ENCODE measurements at places on chromosomes 13 and 19.

DNA sequence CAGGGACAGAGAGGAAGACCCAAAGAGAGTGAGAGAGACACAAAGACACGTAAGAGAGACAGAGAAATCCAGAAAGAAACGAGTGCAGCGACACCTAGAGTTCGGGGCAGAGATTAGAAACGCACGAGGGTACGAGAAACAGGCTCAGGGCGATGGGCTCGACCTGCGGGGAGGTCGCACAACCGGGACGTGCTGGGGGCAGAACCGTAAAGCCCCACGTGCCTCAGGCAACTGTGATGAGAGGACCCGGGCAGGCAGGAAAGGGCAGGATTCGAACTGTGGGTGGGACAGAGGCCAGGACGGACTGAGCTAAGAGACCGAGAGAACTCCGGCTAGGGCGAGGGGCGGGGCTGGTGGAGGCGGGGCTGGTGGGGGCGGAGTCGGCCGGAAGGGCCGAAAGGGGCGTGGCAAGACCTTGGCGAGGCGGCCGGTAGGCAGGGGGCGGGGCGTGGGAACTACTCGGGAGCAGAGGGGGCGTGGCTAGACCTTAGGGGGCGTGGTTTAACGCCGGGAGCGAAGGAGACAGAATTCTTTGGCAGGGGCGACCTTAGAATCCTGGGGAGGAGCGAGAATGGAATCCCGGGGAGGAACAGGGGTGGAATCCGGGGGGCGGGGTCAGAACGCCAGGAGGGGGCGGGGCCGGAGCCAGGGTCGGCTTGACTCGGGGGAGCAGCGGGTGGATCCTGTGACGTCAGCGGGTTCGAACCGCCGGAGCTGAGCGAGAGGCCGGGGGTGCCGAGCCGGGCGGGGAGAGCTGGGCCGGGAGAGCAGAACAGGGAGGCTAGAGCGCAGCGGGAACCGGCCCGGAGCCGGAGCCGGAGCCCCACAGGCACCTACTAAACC is at the start of gene NECTIN2:
TSS of gene NECTIN2 (plus strand) at position 686 of the 843 bp plus-strand sequence. CDS start 229 bp downstream, outside the sequence.
- DNase-seq, result peak; percentile 95

DNA sequence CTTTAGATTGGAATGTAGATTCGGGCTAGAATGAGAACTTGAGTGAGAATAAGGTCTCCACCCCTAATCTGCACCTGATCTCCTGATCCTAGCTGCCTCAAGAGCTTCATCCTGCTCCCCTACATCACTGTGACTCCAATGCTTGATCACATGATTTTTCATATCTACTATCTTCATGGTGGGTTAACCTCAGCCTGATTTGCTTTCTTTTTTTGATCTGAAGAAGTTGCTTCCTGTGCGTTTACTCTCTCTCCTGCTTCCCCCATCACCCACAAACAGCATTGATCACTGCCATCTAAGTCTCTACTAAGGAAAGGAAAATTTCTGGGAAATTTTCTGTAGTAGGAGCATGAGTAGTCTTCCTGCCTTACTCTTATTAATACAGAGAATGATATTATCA is 1542.1 kb upstream of the SLC10A2 start:
- no peak for DNase-seq

DNA sequence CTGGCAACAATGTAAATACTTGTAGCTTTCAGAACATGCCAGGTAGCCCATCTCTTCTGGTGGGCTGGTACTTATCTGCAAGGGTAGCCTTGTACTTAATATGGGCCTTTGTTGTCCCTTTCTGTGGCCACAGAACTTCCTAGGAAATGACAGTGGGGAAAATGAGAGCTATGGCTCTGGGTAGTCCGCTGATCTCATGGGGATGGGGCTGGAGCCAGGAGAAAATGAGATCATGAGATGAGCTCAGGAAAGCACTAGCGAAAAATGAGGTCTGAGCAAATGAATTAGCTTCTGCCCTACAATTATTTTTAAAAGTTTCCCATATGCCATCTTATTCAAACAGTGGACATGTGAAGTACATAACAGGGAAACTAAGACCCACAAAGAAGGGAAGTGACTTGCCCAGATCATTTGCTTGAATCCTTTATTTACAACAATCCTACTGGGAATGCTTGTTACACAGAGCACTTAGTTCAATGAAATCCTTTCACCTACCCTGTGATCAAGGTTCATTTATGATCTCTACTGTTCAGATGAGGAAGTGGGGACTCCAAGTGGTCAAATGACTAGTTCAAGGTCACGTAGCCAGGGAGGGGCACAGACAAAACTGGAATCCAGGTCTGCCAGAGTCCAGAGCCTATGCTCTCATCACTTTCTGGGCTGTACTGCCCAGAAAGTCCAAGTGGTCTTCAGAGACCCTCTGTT is 87.1 kb downstream of the PTPRS start:
- no peak for DNase-seq

- DNase-seq, result no peak
Observed at GRCh38 chr13:80666782-80667552, 326.0 kb upstream of the SPRY2 start.

- no peak for DNase-seq
Observed at GRCh38 chr13:27533155-27533643, 82.8 kb upstream of the MTIF3 start.

DNA sequence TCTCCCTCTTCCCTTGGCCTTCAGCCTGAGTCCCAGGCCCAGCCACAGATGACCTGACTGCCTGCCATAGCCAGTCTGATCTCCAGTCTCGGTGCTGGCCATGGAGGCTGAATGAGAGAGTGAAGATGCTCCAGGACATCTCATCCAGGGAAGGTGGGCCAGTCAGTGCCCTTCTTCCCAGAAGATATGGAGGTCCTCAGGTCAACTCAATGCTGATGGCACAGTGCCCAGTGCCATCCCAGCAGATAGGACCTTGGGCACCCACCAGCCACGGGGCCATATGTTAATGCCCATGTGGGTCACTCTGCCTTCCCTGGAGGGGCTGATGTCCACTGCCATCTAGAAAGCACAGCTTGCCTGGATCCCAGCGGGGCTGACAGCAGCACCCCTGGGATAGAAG is 7.2 kb downstream of the VSTM2B start:
- no peak for DNase-seq

GRCh38 chr19:45601115-45601514 is 897 bp downstream of the GPR4 start:
- no peak for DNase-seq

DNA sequence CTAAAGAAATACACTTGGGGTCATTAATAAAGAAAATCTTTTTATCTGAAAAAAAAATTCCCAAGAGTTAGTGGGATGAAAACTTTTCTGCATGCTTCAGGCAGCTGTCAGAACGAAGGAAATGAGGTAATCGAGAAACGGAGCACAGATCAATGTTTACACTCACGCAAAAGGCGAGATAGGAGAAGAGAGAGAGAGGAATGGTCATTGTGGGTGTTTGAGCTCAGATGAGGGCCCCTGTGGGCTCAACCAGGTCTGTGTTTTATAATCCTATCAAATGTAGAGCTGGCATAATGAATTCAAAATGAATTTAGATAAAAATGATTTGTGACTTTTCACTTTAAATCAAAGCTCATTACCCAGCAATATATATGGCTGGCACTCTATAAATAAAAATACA is 6.3 kb upstream of the RXFP2 start:
- no peak for DNase-seq

DNA sequence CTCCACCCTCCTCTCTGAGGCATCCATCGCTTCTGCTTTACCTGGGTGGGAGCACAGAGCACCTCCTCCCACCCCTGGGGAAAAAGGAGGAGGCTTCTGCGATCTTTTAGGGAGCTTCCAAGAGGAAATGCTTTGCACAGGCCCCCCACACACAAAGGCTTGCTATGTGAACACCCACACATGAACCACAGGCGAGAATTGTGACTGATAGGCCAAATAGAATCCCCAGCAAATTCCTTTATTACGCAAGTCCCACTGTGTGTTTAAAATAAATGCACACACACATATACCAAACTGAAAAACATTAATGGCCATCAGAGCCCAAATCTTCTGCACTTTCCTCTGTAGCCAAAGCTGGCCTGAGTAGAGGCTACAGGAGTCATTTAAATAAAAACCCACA is 50.6 kb downstream of the HSPH1 start:
- DNase-seq, result no peak

GRCh38 chr13:24875566-24875965 is 111.6 kb downstream of the RNF17 start:
- DNase-seq, result no peak

- DNase-seq, result no peak
Observed at GRCh38 chr13:37381502-37381901, 217.1 kb downstream of the POSTN start.

GRCh38 chr19:33287927-33288326 is 14.4 kb downstream of the CEBPA start:
- DNase-seq, result no peak

GRCh38 chr13:109666656-109667055 is 119.7 kb downstream of the IRS2 start:
- DNase-seq, result no peak

GRCh38 chr19:50723735-50724521 is 764 bp downstream of the CLEC11A start:
- DNase-seq, result no peak

DNA sequence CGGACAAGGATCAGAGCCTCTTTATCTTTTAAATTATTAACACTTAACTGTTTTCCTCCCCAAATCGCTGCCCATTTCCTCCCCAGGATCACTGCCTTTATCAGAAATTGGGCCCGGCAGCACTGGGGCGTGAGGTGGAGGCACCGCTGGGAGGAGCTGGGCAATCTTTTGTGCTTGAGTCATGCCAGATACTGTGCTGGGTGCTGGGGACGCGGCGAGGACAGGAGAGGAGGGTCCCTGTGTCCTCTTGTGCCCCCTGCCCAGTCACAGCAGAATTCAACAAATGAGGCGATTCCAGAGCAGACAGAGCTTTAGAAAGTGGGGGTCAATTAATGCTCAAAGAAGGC is 347.8 kb downstream of the ZNF536 start:
- peak; percentile 33 for DNase-seq

DNA sequence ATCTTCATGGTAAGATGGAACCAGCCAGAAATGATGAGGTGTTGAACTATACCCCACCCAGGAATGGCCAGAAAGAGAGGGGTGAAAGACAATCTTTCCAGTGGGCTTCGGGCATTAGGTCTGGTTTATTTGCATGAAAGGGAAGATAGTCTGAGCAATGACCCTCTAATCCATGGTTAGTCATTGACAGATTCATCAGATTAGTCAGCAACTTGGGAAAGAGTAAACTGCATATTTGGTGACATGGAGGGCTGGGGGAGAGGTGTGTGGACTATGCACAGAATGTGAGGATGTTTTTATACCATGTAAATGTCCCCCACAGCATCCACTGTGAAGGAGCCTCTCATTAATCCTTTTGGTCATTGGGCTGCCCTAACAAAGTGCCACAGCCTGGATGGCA is 30.1 kb upstream of the USP12 start:
- DNase-seq, result no peak

GRCh38 chr13:48978942-48979601 is 3.4 kb downstream of the FNDC3A start:
- no peak for DNase-seq

DNA sequence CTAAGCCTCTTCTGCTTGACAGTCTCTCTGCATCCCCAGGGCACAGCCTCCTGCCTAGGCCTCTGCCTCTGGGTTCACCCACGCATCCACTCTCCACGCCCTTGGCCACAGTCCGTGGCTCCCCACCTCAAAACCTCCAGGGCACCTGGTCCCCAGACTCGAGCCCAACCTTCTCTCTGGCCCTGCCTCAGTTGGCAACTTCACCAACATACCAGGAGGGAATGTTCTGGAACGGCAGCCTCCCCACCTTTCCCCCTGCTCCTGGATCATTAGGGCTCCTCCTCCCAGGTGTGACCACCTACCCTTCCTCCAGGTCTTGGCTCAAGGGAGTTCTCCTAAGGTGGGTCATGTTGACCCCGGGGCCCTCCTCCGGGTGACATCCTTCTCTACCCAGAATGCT is 69.1 kb downstream of the SOX1 start:
- DNase-seq, result no peak

DNA sequence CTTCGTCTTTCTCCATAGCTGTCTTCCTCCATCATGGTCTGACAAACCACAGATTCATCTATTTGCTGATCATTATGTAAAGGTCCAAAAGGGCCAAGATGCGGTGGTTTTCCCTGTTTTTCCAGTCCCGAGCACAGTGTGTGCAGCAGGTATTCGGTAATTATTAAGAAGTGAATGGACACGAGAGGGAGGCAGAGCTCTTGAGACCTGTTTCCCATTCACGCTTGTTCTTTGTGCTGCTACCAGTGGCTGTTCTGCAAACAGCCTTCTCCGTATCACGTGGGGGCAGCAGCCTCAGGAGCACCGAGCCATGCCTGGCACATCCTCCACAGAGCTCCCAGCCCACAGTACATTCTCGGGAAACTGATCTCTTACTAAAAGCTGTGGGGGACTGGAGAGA is 50.3 kb downstream of the CCDC70 start:
- no peak for DNase-seq

DNA sequence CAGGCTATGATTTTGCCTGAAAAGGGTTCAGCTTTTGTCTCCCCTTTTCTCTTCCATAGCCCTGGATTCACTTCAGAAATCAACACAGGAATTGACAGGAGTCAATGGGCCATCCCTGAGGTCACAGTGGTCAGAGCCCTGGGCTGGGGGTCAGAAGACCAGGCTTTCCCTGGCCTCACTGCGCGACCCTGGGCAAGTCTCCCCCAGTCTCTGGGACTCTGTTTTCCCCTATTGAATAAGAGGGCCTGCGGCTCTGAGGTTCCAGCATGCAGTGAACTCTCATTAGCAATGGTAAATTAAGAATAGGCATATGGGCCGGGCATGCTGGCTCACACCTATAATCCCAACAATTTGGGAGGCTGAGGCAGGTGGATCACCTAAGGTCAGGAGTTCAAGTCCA is 30.7 kb upstream of the VSTM2B start:
- no peak for DNase-seq

DNA sequence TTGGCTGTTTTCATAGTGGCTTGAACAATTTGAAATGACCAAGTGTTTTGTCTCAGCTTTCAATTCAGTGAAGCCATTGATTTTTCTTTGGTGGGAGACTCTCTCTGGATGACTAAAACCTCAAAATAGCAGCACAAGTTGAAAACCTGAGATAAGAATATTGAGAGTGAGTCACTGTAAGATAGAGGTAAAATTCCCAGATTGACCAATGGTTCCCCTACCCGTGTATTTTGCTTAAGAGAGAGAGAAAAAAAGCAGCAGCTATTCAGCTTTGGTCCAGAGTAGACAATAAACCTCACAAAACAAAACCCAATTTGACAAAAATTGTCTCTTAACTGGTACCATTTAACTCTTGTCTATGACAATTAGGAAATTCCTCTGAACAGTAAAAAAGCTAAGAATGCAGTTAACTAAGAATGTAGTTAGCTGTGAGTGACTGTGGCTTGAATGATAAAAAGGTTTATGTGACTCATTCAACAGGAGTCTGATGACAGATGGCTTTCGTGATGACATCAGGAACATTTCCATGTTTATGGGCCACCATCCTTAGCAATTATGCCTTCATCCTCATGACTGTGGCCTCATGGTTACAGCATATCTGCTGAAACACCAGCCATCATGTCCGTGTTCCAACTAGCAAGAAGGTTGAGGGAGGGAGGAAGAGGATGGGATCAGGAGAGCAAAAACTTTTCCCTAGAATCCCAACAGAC is 356.9 kb downstream of the NDFIP2 start:
- DNase-seq, result no peak

GRCh38 chr19:39409208-39410016 is 2.8 kb downstream of the ZFP36 start:
- peak; percentile 97 for DNase-seq

GRCh38 chr13:42153199-42154113 is 105.0 kb downstream of the DGKH start:
- no peak for DNase-seq
